ENCODE measurements at places on chromosomes 3 and 15.

- no peak for DNase-seq
Observed at GRCh38 chr3:75768303-75769017, 16.9 kb downstream of the ZNF717 start.

DNA sequence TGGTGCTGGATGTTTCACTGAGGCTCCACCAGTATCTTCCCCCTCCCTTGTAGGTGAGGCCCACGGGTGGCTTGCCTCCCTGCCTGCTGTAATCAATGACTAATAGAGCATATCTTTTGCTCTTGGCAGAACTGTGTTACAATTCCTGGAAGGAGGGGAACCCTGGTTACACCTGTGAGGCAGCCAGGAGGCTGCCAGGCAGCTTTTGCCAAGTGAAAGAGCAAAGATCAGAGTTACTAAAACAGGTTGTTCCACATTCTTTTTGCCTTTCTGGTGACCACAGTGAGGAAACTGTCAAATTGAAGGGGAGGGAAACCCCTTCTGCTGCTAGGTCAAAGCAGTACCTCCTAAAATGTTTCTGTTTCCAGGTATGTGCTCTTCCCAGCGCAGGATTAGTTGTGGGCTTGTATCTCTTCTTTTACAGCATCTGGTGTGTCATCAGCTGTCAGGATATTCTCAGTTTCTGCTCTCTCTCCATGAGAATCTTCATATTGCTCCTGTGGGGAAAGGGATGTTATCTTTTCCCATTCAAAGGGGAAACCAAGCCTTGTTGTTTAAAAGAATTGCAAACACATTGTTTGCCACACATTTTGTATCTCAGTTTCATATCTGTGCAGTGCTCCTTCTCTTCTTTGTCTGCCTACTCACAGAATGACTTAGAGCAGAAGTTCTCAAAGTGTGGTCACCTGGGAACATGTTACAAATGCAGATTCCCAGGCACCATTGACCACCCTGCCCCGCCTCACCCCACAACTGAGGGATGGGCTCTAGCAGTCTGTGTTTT, 137.4 kb upstream of the UMPS start:
- peak; percentile 73 for DNase-seq

GRCh38 chr3:128257632-128258031, 104.4 kb downstream of the EEFSEC start:
- DNase-seq: no peak

DNA sequence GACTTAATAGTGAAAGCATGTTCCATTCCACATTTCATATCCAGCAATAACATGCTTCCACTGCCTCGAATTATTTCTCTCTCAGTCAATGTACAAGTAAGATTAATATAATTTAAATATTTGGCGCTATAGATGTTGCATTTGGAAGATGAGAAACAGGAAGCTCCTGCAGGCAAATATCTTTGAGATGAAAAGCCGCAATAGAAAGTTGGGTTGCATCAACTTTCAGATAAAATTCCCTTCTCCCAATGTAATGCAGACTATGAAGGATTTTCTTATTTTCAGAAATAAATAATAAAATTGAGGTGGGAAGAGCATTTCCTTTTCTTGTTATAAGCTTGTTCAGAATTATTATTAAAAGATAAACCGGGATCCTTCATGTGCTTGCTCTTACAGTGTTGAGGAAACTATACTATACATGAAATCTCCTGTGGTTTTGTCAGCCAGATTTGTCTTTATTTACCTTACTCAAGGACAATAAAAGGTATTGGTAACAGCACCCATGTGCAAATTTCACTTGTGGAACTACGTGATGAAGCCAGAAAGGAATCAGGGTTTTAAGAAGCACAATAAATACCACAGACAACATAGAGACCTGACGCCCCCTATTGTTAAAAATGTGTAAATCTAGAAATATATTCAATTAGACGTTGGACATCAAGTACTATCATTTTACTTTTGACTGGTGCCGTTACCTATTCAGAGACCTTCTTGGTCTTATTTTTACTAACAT, 307.0 kb downstream of the ARPP21 start:
- DNase-seq: no peak

- DNase-seq: no peak
Observed at GRCh38 chr15:50321680-50322210, 33.3 kb downstream of the GABPB1 start.

DNA sequence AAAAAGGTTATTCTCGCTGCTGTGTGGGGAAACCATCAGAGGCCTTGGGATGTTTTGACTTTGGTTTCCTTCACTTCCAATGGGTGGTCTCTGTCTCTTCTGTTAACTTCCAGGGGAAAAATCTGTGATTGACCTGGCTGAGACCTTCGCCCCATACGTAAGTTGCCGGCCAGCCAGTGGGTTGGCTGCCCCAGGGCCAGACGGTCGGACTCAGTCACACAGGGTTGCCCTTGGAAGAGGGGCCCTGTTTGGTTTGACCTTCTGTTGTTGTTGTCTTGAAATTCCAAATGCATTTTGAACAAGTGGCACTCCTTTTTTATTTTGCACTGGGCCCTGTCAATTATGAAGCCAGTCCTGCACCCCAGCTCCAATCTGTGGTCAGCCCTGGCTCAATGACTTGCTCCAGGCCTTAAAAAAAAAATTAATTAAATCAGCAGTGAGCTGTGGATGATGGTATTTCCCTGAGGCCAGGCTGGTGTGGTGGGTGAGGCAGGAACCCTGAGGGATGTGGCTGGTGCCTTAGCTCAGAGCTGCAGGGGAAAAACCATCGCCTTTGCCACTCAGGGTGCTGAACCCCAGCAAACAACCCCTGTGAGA, 4.5 kb downstream of the FAM107A start:
- no peak for DNase-seq

GRCh38 chr3:32412887-32413286, 21.2 kb downstream of the CMTM7 start:
- DNase-seq: no peak

DNA sequence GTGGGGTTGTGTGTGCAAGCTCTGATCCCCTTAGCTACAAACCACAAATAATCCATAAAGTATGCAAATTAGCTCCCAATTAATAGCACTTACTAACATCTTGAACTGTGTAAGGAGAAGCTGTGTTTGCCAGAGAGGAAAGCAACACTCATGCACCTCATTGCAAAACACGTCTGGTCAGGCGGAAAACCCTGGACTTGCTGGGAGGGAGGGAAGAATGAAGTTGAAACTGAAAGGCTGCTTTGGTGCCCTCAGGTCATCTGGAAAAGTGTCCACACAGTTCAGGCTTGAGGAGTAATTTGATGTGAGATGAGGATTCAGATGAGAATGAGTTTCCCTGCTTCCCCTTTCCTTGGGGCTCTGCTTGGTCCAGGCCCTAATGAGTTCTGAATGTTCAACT, 185.5 kb upstream of the ANKRD28 start:
- no peak for DNase-seq

GRCh38 chr15:69663982-69664381, 211.4 kb downstream of the RPLP1 start:
- no peak for DNase-seq

DNA sequence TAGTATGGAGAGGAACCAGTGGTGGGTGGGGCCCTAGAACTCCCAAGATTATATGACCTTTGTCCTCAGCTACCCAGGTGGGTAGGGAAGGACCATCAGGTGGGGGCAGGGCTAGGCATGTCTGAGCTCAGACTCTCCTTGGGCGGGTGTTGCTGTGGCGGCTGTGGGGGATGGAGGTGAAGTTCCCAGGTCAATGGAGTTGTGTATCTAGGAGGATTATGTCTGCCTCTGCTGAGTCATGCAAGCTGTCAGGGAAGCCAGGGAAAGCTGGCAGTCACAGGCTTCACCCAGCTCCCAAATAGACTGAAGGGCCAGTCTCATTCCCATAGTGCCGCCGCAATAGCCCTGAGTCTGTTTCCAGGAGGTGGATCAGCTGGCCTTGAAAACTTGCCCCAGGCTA, 139.7 kb upstream of the CFAP20DC start:
- no peak for DNase-seq

DNA sequence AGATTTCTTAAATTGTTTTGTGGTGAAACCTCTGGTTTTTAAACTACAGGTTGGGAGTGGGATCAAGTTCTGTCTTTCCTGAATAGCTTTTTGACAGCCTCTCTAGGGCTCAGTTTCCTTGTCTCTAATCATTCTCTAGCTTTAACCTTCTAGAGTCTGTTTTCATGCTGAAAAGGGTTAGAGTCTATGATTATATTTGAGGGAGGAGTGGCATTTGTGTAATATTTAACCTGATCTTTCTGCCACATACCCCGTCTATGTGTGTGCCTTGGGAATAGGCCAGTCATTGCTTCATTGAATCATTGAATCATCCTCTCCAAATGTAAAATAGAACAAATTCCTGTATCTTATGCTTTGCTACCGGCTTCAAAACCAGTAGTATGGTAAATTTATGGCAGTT, 204.9 kb downstream of the KLHL25 start:
- DNase-seq: no peak

GRCh38 chr15:67003586-67003985, 61.8 kb upstream of the SMAD3 start:
- no peak for DNase-seq

- DNase-seq: peak; percentile 73
Observed at GRCh38 chr3:187743195-187744141, 1.8 kb downstream of the BCL6 start.

GRCh38 chr3:186218421-186218820, 109.5 kb upstream of the ETV5 start:
- no peak for DNase-seq

DNA sequence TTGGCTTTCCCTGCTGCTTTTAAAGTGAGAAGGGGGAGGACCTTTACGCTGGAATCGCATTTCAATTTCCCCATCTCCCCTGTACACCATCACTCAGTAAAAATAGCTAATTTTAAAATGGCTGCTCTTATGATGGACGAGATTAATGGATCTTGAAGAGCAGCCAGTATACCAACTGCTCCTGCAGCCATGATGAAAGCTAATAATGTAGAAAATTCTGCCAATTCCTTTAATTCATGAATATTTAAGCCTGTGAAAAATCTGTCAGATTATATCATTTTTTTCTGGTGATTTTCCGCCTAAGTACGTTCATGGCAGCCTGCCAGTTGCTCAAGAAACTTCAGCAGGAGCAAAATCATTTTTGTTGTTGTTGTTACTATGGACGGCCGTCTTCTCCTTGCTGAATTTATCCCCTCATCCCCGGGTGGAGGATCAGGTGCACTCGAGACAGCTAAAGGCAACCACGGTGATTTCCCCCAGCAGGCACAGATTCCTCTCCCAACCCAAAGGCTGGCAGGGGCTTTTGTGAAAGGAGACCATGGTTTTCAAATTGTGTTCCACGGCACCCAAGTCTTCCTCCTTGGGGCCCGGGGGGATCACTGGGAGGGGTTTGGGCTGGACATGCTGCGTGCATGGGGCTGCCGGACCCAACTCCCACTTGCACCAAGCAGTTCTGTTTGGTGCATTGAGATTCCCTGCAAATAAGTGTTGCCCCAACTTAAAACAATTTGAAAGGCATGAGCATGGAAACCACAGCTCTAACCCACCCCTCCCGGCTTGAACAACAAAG, 289.6 kb downstream of the UACA start:
- no peak for DNase-seq

DNA sequence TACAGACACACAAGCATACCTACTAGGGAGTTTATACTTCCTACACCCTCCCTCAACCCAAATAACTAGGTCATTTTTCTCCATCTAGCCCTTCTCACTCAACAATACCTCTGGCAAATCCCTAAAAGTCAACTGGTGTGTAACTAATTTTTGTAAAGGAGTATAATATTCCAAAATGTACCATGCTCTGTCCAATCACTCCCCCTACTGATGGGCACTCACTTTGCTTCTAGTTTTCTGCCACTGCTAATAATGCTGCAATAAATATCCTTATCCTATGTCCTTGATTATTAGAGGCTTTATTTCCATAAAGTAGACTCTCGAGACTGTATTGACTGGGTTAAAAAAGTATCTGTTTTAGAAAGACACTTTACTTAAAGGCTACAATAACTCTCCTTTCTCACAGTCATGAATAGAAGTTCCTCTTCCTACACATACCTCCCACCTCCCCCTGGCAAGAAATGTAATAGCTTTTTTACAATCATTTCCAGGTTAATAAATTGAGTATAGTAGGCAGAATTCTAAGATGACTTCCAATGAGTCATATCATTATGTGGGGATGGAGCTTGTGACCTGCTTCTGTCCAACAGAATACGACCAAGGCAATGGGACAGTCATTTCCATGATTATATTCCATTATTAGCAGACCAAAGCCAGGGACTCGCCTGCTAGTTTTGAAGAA, 30.0 kb downstream of the SHQ1 start:
- peak; percentile 13 for DNase-seq

DNA sequence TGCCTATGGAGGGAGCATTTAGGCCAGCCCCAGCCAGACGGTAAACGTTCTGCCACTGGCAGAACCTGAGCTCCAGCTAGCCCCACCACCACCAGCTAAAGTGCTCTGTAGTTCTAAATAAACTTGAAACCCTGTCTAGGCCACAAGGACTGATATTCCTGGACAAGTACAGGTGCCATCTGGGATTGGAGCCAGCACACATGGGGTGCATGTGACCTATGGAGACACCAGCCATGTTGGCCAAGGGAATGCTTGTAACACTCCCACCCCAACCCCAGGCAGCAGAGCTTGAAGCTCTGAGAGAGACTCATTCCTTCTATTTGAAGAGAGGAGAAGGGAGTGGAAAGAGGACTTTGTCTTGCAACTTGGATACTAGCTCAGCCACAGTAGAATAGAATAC, 284.5 kb upstream of the DCBLD2 start:
- DNase-seq: no peak

GRCh38 chr3:177603148-177603603, 405.9 kb upstream of the TBL1XR1 start:
- no peak for DNase-seq

DNA sequence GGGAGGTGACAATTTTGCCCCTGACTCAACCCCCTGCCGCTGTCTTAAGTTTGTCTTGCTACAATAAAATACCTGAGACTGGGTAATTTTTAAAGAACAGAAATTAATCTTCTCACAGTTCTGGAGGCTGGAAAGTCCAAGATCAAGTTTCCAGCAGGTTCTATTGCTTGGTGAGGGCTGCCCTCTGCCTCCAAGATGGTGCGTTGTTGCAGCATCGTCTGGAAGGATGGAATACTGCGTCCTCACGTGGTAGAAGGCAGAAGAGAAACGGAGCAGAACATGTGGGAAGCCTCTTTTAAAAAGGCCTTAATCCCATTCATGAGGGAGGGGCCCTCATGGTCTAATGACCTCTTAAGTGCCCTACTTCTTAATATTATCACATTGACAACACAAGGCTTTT, 87.3 kb upstream of the SNTN start:
- DNase-seq: no peak

- DNase-seq: no peak
Observed at GRCh38 chr3:54447427-54447826, 325.1 kb downstream of the CACNA2D3 start.

DNA sequence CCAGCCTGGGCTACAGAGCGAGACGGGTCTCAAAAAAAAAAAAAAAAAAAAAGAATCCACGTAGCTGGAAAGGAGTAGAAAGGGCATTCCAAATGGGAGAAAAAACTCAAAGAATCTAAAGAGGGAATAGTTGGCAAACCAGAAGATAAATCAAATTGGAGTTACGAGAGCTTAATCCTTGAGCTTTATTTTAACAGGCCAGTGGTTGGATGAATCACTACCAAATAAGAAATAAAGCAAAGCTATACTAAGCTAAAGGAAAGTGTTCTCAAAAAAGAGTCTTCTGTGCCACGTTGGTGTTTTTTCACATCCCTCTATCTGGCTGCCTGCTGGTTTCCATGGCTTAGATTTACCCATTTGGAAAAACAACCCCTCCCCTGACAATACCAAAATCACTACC, 14.0 kb downstream of the VGLL4 start:
- no peak for DNase-seq
